Fibroblast of skin of scalp (primary cell): ENCODE measurements at places on chromosomes 5 and 9.

DNA sequence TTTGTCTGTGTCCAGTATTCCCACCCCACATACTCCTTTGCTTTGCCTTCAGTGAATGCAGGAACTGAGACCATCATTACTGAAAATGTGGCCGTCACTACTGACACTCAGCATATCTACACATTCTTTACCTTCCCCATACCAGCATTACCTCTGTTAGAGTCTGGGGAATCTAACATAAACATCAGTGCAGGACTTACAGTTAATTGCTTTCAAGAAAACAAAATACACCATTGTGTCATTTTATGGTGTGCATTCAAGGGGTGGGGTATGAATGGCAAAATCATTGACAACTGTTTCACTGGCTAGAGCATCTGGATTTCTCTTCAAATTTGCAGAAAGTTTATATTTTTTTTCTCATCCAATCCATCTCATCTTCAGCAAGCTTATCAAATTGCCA lies 731.4 kb upstream of the RIOK2 start:
- DNase-seq = no peak

- DNase-seq = no peak
Observed at GRCh38 chr5:19044311-19044710, 943.7 kb downstream of the CDH18 start.

DNA sequence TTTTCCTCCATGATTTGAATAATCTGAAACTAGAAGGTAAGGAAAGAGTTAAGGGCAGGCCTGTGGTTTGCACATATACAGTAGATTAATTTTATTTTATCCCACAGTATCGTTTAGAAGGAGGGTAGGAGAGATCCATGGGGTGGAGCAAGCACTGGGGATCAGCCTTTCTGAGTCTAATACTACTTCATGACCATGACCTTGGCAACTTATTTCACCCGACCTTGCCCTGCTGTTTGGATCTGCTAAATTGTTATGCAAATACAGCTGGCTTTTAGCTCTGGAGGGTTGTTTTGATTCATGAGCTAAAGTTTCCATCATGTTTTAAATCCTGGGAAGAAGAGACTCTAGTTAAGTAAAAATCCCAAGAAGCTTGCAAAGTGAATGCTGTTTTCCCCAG lies 864 bp upstream of the GRIN3A start:
- no peak for DNase-seq

DNA sequence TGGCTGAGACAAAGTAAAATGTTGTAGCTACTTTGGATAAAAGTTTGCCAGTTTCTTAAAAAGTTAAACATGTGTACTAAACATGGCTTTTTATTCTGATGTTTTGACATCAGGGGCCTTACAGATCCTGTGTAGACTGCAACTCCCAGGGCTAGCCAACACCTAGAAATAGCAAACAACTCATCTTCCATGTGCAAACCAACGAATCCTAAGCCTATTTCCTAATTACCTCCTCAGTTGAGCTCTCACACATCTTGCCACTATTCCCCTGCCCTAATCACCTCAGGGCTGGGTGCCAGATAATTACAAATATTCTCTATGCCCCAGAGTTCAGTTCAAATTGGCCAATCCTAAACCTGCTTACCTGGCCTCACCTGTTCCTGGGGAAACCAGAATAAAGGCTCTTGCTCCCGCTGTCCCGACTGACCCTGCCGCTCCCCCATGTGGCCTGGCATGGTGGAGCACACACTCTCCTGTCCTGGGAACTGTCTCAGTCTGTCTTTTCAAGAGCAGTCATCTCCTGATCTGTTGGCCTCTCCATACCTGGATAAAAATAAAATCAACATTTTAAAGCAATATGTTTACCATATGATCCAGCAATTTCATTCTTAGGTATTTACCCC lies 37.1 kb upstream of the FAM169A start:
- DNase-seq = no peak

DNA sequence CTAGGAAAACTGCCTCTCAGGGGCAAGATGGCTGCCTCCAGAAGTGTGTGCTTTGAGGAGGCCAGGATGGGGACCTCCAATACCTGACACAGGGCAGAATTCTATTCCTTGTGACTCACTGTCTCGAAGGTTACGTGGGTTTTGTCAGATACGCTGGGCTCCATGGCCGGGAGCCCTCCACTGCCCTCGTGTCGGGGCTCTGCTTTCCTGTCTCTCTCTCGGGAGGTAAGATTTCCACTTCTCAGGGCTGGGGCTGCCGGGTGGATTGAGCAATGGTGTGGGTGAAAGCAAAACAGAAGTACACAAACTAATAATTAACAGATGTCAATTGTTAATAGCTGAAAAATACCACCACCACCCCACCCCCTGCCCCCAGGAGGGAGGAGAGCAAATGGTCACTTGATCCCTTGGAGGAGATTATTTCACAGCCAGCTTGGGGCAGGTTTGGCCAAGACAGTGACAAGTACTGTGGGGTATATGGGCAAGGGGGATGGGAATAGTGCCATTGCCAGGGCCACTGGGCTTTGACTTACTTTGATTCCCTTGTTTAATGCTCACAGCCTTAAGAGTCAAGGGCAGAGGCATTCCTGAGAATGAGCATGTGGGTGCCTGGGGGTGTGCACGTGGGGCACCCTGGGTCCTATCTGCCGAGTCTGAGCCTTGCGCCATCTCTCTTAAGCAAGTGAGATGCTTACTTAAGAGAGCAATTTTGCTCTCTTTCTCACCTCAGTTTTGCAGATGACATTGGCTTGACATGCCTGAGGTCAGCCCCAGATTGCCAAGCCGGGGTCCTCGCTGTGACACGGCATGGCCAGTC lies 28.8 kb upstream of the DAB2IP start:
- no peak for DNase-seq

- no peak for DNase-seq
Observed at GRCh38 chr9:114184071-114184470, 28.7 kb downstream of the COL27A1 start.

DNA sequence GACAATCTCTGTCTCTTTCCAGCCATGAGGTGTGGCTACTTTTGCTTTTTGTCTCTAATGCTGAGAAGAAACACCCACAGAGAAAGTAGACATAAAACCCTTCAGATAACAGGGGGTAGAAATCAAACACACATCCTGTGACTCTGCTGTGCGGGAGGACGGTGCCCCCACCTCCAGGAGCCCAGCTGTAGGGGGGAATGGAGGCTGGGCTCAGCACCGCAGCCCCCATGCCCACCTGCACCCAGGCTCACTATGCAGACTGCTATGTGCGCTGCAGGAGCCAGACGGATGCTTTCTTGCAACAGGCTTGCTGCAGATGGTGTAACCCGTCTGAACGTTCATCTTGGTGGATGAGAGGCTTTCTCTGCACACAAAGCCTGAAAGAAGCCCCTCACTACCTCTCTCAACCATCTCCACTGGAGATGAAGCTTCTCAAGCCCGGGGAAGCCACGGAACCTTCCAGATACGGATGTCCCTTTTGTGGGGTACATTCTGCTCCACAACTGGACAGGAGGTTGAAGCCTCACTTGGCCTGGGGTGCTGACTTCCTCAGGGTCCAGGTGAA lies 207.2 kb downstream of the GADD45G start:
- DNase-seq = no peak

- no peak for DNase-seq
Observed at GRCh38 chr5:116520771-116521170, 53.9 kb downstream of the SEMA6A start.

- no peak for DNase-seq
Observed at GRCh38 chr5:76099286-76099702, 16.1 kb downstream of the SV2C start.

GRCh38 chr9:128863647-128864046 lies 18.1 kb downstream of the KYAT1 start:
- peak; percentile 53 for DNase-seq

DNA sequence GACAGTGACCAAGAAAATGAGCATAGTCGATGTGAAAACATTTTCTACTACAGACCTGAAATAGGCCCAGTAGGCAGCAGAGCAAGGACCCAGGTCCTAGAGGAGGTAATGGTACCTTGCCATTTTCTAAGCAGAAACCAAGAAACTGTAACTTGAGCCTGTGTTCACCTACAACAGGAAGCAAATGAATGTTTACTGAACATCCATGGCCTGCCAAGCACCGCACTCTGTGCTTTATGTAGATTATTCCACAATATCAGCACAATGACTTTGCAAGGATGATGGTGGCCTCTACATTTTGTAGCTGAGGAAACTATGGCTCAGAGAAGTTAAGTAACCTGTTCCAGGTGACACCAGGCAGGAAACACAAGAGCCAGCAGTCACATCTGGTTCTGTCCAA lies 215.3 kb downstream of the SPOCK1 start:
- no peak for DNase-seq

- no peak for DNase-seq
Observed at GRCh38 chr9:32703635-32704034, 68.2 kb upstream of the TAF1L start.
